ENCODE measurements at places on chromosomes 1 and 21. TPM values are rescaled to one million over a fixed set of nuclear protein-coding genes. Genes with fewer than 3 reads are reported as not detected.

CIART gene
- 0.97 TPM for total RNA-seq

DNAJC28 gene
- 0.49 TPM for total RNA-seq

ITLN2 gene
- 0.57 TPM for total RNA-seq

HES3 gene
- not detected for total RNA-seq

TIPRL gene
- 34.7 TPM for total RNA-seq

ANGEL2 gene
- total RNA-seq = 16.1 TPM

DNASE2B gene
- total RNA-seq = not detected

GBP4 gene
- total RNA-seq = not detected

KIRREL1 gene
- 26.4 TPM for total RNA-seq

GSTM1 gene
- total RNA-seq = not detected

GUCA2B gene
- not detected for total RNA-seq

MSH4 gene
- total RNA-seq = not detected

ENSA gene
- 131 TPM for total RNA-seq

Measured in A549 treated with GW870086 at 1 μM for 4 hours (cell line).